ENCODE measurements at places on chromosomes 1 and 21.
A peak's percentile ranks its signal among the peaks of the same experiment; 100 is the strongest.

DNA sequence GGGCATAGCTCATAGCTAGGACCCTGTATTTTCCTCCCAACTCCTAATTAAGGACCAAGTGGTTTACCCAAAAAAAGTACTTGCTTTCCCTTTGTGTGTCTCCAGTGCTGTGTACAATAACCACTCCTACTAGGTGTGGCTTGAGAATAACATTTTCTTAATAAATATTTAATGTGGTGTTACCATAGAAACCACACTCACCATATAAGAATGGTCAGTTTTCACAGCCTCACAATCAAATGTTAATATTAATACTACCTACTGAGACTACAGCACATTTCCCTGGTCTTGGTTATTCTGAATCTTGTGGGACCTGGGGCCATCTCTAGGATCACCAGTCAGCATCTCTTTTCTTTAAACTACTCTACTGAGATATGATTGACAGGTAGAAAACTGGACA, 83.5 kb upstream of the BCAR3 start:
- DNase-seq = no peak

DNA sequence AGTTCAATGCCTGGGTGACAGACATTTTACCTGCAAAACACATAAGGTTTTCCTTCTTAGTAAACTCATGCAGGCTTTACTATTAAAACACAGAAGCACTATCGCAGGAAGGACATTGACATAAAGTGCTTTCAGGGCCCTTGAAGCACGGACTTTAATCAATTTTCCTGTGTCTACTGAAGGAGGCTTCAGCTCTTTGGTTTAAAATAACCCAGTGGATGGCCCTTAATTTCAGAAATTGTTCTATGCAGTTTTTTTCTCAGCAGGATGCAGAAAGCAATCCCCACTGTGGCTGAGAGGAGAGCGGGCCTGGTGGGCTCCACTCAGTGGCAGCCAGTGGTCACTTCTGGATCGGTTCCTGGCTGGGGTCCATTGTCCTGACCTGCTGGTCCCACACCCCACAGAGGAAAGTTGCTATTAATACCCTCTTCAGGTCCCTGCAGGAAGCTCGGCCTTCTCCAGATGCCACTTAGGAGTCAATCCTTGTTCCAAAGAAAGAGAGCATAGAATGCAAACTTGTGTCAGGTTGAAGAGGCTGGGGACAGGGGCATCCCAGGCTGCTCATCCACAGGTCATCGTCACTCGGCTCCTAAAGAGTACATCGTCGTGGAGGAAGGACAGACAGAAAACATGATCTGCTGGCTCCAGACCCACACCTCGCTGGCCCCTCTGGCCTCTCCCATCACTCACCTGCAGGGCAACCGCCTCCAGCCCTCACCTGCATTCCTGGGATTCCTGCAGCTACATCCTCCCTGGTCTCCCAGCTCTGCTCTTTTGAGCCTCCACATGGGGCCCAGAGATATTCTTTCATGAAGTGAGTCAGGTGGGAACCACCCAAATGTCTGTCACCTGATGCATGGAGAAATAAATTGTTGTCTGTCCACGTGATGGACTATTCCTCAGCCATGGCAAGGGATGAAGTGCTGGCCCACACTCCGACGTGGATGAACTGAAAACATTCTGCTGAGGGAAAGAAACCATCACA, 153.1 kb downstream of the PSMG1 start:
- DNase-seq = no peak

GRCh38 chr1:8525216-8525557, 207.3 kb downstream of the SLC45A1 start:
- DNase-seq = no peak

- DNase-seq = no peak
These were observed 71.6 kb upstream of the C1orf21 start for GRCh38 chr1:184315254-184315653.

DNA sequence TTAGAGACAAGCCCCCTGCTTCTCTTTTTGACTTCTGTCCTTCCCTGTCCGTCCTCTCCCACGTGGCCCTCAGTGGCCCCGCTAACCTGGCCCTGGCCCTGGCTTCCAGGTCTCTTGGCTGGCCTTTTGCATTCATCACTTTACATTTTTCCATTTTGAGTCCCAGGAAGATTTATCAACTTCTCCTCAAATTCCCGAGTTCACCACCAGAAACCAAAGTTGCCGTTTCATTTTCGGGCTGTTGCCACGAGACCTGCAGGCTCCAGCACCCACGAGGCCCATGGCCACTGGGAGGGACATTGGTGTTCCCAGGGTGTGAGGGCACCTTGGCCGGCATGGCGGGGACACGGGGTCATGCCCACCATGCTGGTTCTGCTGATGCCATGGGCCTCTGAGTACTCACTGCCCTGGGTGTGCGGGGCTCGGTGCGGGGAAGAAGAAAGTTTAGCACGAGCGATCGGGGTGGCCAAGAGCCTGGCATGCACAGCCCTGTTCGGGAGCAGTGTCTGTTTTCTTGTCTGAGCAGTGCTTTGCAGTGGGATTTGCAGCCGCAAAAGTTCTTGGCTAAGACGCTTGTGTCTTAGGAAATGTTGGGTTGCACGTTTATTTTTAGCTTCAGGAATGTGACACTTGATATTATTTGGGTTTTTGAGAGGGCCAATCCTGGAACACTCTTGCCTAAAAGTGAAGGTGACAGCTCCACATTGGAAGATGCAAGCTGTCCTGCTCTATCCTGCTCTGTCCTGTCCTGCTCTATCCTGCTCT, 40.4 kb upstream of the ADARB1 start:
- DNase-seq = no peak

DNA sequence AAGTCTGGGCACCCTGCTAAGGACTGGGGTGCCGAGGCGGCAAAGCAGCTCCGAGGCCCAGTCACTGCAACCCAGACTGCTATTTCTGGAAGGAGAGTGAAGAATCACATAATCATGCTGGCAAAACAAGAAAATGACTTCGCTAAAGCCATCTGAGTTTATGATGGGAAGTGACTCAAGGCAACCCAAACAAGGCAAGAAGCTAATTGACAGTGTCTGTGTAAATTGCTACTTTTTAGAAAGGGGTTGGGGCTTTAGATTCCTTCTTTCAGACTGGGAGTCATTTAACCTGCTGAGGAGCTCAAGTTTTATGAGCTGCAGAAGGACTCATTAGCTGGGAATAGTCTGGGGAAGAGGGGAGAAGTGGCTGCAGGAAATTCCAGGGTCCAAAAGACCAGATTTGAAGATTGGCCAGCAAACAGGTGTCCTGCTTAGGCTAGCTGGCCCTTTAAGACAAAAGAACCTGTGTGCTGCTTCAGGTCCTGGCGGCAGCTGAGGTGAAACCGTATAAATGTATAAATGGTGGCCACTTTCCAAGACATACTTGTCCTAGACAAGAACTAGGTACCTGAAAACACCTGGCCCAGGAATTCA, 28.1 kb downstream of the TSHB start:
- DNase-seq = no peak

DNA sequence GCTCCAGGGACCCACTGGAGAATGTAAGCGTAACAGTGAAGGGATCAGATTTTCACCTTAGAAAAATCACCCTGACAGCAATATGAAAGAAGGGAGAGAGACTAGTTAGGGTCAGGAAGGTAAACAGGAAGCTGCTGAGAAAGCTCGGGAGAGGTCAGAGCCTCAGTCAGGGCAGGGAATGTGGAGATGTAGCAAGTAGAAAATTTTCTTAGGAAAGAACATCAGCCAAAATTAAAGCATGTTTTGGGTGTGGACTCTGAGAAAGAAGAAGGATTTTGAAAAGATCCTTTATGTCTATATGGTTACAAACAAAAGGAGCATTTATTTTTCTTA, 16.7 kb upstream of the ERICH3 start:
- no peak for DNase-seq

GRCh38 chr1:50973875-50974617, 4.0 kb downstream of the CDKN2C start:
- no peak for DNase-seq

DNA sequence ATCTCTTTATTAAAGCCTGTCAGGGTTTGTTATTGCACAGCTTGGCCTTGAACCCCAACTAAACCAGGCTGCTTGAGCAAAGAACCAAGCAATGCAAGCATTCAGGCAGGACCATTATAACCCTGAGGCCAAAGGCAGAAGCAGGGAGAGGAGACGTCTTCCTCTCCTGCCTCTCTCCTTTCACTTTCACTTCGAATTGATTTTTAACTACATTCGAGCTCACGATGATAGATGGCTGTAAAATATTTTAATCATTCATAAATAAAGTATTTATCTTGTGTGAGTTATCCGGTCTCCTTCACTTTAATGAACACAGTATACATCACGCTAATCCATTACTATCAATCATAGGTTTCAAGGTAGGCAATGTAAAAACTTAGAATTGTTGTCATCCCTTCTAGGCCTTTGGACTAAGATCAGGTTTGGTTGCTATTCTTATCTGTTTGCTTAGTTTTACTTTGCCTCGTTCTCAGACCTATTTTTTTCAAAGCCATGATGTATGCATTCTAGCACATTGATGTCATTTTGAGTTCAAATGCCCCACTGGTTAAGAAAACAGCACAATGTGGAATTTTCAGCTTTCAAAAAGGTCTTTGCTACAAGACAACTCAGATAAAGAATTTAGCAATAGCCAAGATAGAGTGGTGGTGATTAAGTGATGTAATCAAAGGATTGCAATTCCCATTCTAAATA, 480.2 kb upstream of the RUNX1 start:
- no peak for DNase-seq

- no peak for DNase-seq
These were observed 709 bp upstream of the FBXO42 start for GRCh38 chr1:16352842-16353535.

- DNase-seq = no peak
These were observed 274.7 kb upstream of the SNX7 start for GRCh38 chr1:98386675-98387440.

GRCh38 chr1:223330466-223330865, 33.5 kb downstream of the SUSD4 start:
- DNase-seq = no peak

- DNase-seq = no peak
These were observed 5.6 kb downstream of the CLDN19 start for GRCh38 chr1:42734201-42735035.

GRCh38 chr1:183075861-183076260, 52.6 kb downstream of the LAMC1 start:
- DNase-seq = no peak

- no peak for DNase-seq
These were observed 176.5 kb downstream of the HIVEP3 start for GRCh38 chr1:41742219-41742618.

DNA sequence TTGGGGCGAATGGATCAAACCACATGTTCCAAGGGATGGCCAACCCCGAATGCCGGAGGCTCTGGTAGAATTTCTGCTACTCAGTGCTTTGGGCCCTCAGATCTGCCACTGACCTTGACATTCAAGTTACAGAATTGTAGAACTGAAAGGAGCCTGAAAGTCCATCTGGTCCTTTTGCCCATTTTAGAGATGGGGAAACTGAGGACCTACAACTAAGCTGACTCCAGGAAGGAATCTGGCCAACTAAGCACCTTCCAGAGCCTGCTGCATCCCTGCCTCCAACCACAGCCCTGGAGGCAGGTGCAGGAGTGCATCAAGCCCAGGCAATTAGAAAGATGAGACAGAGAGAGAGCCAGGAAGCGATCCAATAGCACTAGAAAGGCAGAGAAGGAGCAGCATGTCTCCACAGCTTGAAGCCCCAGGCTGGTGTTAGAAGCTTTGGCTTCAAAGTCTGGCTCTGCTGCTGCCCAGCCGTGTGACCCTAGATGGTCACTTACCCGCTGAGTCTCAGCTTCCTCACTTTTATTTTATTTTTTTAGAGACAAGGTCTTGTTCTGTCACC, 1.3 kb upstream of the CTRC start:
- DNase-seq = no peak

GRCh38 chr1:178034676-178035075, 59.2 kb upstream of the RASAL2 start:
- no peak for DNase-seq

- DNase-seq = peak; percentile 36
These were observed 106.0 kb downstream of the SLC45A1 start for GRCh38 chr1:8423692-8424538.

DNA sequence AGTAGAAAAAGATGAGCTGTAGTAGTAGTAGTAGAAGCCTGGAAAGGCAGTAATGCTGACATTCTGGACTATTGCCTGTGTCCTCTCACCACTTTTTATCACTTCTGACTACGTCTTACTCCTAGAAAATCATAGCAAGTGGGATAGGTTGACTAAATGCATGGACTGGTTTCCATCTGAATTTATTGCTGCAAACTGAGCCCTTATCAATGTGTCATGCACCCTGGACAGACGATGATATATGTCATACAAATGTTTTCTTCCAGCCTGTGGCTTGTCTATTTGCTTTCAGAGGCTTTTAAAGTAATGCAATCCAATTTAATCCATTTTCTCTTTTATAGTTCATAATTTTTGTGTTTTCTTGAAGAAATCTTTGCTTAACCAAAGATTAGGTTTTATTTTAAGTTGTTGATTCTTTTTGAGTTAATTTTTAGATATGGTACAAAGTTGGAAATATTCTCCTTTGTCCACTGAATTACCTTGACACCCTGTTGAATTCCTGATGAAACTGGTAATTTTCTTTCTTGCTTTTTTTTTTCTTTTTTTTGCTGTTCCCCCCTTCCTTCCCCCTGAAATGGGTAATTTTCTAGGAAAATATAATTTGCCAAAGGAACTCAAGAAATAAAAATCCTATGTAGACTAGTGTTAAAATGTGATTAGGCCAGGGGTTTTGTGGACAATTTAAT, 47.1 kb downstream of the PHACTR4 start:
- no peak for DNase-seq

- DNase-seq = no peak
These were observed 4.5 kb downstream of the TNFSF4 start for GRCh38 chr1:173202424-173203145.

GRCh38 chr1:66333466-66334199, 200.3 kb upstream of the SGIP1 start:
- no peak for DNase-seq

DNA sequence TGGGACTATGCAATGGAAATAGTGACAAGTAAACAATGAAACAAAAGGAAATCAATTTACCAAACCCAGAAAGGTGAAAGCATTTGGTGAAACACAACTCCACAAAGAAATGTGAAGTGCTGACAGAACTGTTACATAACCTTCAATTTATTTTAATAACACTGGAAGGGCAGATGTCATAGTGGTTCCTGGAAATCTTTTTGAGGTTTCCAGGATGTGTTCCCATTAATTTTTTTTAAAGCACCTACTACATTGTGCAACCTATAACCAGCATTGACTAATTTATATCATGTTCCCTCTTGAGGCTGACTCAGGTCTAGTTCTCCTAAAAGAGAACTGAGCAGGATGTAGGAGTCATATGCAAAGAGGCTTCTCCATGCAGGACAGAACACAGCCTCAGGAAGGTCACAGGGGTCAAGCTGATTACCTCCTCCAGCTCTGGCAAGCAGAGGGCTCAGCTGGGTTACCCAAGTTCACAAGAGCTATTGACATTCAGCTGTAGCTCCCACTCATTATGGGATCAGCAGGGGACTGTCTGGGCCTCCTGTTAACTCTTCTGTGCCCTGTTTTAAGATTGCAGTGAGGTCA, 157.1 kb upstream of the NRIP1 start:
- no peak for DNase-seq

All from activated T-helper 1 cell treated with anti-CD3 and anti-CD28 coated beads, Interleukin-2, amount 50 U/mL, for 16 hours (primary cell).